ENCODE measurements at places on chromosomes 3 and 15. TPM values are rescaled to one million over a fixed set of nuclear protein-coding genes. Genes with fewer than 3 reads are reported as not detected.

- no peak for DNase-seq
These were observed 14.2 kb downstream of the CRBN start for GRCh38 chr3:3165241-3165640.

GRCh38 chr15:87739866-87740265 is 516.7 kb downstream of the NTRK3 start:
- DNase-seq: no peak

DNA sequence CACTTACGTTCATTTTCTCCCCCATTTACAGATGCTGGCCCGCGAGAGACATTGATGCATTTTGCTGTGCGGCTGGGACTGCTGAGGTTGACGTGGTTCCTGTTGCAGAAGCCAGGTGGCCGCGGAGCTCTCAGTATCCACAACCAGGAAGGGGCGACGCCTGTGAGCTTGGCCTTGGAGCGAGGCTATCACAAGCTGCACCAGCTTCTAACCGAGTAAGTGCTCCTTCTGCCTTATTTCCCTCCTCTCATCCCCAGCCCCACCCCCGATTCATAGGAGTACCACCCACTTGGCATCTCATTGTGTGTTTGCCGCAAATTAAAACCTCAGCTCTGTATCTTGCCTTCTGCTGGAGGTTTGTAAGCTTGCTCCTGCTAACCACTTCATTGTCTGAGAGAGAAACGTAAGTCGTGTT is 163.3 kb downstream of the AKAP13 start:
- peak; percentile 73 for DNase-seq

DNA sequence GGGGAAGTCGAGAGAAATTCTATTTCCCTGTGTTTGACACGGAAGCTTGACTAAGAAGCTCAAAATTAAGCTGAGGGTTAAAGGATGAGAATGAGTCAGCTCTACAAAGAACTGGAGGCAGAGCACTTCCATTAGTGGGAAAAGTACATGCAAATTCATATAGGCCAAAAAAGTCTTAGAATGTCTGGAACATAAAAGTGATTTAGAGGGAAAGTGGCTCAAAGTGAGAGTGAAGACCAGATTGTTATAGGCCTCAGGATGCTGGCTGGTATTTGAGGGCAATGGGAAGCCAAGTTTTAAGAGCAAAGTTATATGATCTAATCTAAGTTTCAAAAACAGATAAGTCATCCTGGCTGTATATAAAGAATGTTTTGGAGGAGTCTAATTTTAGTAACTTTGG is 857.3 kb downstream of the NAALADL2 start:
- no peak for DNase-seq

DNA sequence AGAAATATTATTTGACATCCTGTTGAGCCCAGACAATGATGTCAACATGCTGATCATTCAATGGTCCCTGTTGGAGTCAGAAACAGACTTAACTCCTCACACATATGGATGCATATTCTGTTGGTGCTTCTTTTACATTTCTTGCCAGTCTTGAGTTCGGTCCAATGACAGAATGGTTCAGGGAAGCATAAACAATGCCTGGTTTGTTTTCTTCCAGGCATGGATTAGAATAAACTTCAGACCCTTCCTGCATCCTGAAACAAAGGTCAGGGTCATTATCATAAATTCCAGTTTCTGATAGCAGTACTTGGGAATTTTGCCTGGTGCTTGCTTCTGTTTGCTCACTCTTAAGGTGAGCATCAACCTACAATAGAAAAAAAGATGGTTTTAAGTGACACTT is 33.3 kb downstream of the BTLA start:
- DNase-seq: no peak

DNA sequence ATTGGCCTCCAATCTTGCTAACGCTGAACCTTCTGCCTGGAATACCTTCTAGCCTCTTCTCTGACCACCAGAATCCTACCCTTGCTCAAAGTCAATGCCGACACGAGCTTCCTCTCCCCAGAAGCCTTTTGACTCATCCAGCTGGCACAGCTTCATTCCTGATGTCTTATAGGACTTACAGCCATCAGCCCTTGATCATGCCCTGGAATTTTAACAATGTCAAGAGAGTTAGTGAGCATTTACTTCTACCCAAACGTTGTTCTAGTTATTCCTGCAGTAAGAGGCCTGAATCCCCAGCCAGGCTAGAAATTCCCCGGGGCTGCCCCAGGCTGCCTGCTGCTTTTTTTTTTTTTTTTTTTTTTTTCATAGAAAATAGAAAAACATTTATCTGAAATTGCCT is 3.9 kb downstream of the CYP1A2 start:
- no peak for DNase-seq

DNA sequence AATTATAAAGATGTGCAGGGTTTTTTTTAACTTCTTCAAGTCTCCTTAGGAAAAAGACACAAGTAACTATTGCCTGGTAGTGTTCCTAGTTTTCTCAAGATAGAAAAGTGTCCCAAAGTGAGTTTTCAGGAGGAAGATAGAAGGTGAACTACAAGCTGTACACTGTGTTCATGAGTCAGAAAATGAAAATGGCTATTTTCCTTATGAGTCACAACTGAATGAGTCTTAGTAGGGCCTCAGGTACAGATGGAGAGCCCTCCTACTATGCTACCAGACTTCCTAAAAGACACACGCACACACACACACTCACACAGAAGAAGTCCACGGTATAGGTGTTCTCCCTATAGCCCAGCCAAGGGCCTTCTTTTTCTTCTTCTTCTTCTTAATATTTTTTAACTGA is 3.1 kb downstream of the MYO1E start:
- DNase-seq: no peak

- no peak for DNase-seq
These were observed 57.5 kb upstream of the ITGA11 start for GRCh38 chr15:68489421-68489820.

DNA sequence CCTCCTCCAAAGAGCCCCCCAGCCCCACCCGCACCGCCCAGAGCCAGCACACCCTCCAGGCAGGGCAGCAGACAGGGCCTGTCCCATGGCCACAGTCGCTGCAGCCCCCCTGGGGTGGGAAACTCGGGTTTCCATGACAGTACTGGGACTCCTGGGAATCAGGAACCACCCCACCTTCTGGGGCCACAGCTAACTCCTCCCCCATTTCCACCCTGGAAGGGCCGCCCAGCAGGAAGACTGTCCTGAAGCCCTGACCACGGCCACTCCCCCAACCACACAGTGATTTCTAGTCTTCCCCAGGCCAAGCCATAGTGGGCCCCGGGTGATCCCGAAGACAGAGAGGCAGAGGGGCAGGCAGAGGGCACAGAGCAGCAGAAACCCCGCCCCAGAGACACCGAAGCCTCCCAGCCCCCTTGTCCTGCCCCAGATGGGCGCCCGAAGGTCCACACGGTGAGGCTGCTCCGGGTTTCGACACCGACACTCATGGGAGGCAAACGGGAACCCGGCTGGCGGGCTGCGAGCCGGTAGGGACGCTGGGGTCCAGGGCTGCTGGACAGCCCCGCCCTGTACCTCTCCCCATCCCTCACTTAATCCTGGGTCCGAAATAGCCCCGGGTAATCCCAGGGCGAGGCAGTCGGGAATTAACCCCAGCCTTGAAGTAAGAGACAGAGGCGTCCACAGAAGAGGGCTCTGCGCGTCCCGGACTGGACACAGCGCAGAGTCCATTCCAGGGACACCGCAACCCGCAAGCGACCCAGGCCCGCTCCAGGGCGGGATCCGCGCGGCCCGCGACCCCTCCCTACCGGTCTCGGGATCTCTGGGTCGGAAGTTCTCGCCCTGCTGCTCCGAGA is 138.4 kb downstream of the NUP210 start:
- peak; percentile 72 for DNase-seq

DNA sequence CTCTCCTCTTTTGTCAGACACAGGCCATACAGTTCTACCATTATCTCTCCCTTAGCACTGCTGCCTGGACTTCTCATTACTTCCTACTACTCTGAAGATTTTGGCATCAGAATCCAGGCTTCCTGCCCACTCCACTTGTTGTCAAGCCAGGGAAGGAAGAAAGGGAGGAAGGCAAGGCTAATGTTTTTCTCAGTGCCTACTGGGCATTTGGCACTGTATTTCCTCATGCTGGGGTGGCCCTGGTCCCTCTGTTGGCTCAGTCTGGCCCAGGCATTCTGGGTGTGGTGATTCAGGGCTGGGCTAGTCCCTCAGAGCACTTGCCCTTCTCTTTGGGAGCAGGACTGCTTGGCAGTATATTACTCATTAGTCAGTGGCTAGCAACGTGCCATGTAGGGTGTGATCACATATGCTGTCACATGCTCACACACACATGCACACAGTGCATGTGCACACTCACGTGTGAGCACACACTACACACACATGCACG is 52.9 kb downstream of the BSN start:
- no peak for DNase-seq

Gene SPINK8
- not detected for total RNA-seq

Gene TM4SF4
- total RNA-seq: 90.1 TPM

- no peak for DNase-seq
These were observed 34.1 kb downstream of the PTPN9 start for GRCh38 chr15:75545064-75545463.

DNA sequence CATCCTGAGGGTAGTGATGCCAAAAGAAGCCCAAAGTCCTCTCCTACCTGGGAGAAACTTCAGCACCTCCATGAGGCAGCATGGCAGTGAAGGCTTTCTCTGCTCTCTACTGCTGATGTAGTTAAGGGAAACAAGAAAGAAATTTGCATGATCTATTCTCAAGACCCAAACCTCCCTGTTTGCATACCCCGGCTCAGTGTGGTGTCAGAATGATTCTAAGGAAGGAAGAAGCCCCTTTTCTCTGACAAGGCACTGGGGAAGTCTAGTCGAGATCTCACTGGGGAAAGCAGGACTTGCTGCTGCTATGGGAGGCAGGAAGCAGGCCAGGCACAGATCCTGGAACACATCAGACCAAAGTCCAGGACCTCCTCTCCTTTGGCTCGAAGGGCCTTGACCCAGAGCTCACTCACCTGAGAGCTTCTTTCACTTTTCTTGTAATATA is 89.4 kb upstream of the ICE2 start:
- no peak for DNase-seq

- DNase-seq: no peak
These were observed 23.3 kb upstream of the FSTL1 start for GRCh38 chr3:120473896-120474675.

DNA sequence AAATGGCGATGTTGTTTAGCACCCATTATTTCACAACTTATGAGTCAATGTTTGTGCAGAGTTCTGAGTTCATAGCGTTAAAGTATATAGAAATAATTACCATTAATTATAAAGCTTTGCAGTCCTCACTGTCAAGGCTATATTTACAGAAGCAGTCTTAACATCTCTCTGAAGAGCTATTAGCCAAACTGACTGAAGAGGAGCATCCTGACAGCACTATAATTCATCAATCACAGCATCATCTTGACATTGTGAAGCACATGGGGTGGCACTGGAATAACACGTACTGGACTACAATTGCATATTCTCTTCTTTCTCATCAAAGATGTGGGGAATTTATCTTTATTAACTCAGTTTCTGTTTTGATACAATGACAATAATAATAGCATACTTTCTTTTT is 260.6 kb upstream of the MME start:
- no peak for DNase-seq

DNA sequence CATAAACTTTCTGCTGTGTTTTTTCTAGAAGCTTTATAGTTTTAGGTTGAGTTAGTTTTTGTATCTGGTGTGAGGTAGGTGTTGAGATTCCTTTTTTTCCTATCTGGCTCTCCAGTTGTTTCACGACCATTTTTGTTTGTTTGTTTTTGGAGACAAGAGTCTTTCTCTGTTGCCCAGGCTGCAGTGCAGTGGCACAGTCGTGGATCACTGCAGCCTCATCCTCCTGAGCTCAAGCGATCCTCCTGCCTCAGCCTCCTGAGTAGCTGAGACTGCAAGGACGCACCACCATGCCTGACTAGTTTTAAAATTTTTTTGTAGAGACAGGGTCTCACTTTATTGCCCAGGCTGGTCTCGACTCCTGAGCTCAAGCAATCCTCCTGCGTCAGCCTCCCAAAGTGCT is 20.6 kb downstream of the RNF111 start:
- DNase-seq: no peak
